ENCODE measurements at places on chromosomes 13 and 19. TPM values are rescaled to one million over a fixed set of nuclear protein-coding genes. Genes with fewer than 3 reads are reported as not detected.

Gene NXNL1
- polyA plus RNA-seq = not detected

Gene CEACAM4
- polyA plus RNA-seq = not detected

GRCh38 chr13:98175043-98175442 is 2.0 kb downstream of the RNF113B start:
- no peaks in the 10 kb centered on the region for H3K36me3 ChIP-seq
- H3K4me3 ChIP-seq = no peak overlapping the region
- no peak for DNase-seq
- no peak overlapping the region for H3K27ac ChIP-seq
- H3K27me3 ChIP-seq = no peaks in the 10 kb centered on the region

DNA sequence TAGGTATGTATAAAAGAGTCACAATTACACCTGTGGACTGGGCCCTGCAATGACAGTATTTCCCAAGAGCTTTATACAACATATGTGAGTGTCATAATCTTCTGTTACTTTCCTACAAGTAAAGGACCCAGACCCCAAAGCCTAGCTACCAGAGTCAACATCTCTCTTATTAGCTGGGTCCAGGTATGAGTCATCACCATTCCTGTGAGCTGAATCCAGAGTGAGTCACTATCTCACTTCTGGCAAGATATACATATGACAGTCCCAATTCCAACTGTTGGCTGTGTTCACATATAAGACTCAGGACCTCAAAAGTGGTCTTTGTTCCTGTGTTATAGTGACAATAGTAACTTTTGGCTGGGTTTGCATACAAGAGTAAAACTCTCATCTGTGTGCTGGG is 46.7 kb downstream of the ZNF729 start:
- DNase-seq = no peak
- H3K4me3 ChIP-seq = no peak overlapping the region
- H3K4me1 ChIP-seq = no peaks in the 10 kb centered on the region
- no peaks in the 10 kb centered on the region for H3K36me3 ChIP-seq
- H3K27me3 ChIP-seq = no peaks in the 10 kb centered on the region
- no peak overlapping the region for H3K27ac ChIP-seq

Gene TNFSF11
- 0.29 TPM for polyA plus RNA-seq

Gene FCER2
- polyA plus RNA-seq = not detected

- DNase-seq = no peak
- no peaks in the 10 kb centered on the region for H3K36me3 ChIP-seq
- H3K27ac ChIP-seq = no peak overlapping the region
- no peaks in the 10 kb centered on the region for H3K27me3 ChIP-seq
- no peak overlapping the region for H3K4me3 ChIP-seq
These were observed 288.9 kb downstream of the KCNRG start for GRCh38 chr13:50303963-50304721.

Gene PSG11
- polyA plus RNA-seq = not detected
